ENCODE measurements at places on chromosomes 12 and 14. TPM values are rescaled to one million over a fixed set of nuclear protein-coding genes. Genes with fewer than 3 reads are reported as not detected.

The SYNE3 gene
- total RNA-seq: 0.63 TPM

The PIANP gene
- 0.42 TPM for total RNA-seq

The STYK1 gene
- total RNA-seq: 2.9 TPM

The MAP1LC3B2 gene
- total RNA-seq: 2.8 TPM

The LRRC10 gene
- not detected for total RNA-seq

The AMN1 gene
- total RNA-seq: 19.2 TPM

The POU6F1 gene
- 8.3 TPM for total RNA-seq

The NPAS3 gene
- total RNA-seq: 4.3 TPM

The GPRC5A gene
- total RNA-seq: not detected

The RDH12 gene
- 0.48 TPM for total RNA-seq

The TBX5 gene
- not detected for total RNA-seq

The IL31 gene
- total RNA-seq: not detected

The DPY19L2 gene
- total RNA-seq: 1.7 TPM

The VASH1 gene
- 4.8 TPM for total RNA-seq

The ATL1 gene
- total RNA-seq: 1.9 TPM

The MAGOHB gene
- total RNA-seq: 23.1 TPM

The ABHD12B gene
- total RNA-seq: 9.6 TPM

The FGFR1OP2 gene
- 39.9 TPM for total RNA-seq

The CD9 gene
- total RNA-seq: 274 TPM

The ANKRD52 gene
- total RNA-seq: 13.7 TPM

The SSPN gene
- 0.31 TPM for total RNA-seq

The MYBPC1 gene
- total RNA-seq: not detected

The ZDHHC22 gene
- 11.6 TPM for total RNA-seq

The FGD4 gene
- 24.0 TPM for total RNA-seq

The KLRK1 gene
- total RNA-seq: not detected

The PTPRO gene
- total RNA-seq: not detected

The OTOGL gene
- total RNA-seq: 0.31 TPM

The KLHL42 gene
- total RNA-seq: 15.6 TPM

The PDZRN4 gene
- total RNA-seq: 0.17 TPM

The PAX9 gene
- not detected for total RNA-seq

The PLA2G1B gene
- not detected for total RNA-seq

The PIK3C2G gene
- total RNA-seq: not detected

The NOXRED1 gene
- total RNA-seq: 0.07 TPM

The OASL gene
- not detected for total RNA-seq

The FAM181A gene
- not detected for total RNA-seq

The CNTN1 gene
- 2.9 TPM for total RNA-seq

The TAPBPL gene
- 1.0 TPM for total RNA-seq

The PZP gene
- not detected for total RNA-seq

The GPRC5D gene
- total RNA-seq: not detected

The LAG3 gene
- 2.0 TPM for total RNA-seq

The RD3L gene
- total RNA-seq: not detected

The IL22 gene
- total RNA-seq: not detected

The PTCSC3 gene
- not detected for total RNA-seq

The PAPLN gene
- 1.0 TPM for total RNA-seq

The CLEC4D gene
- 0.07 TPM for total RNA-seq

The INHBC gene
- not detected for total RNA-seq

The RASSF9 gene
- 0.87 TPM for total RNA-seq

The NANOG gene
- 147 TPM for total RNA-seq

The SPX gene
- total RNA-seq: not detected

The PRH2 gene
- not detected for total RNA-seq

The ACVR1B gene
- 14.9 TPM for total RNA-seq

The KRT5 gene
- not detected for total RNA-seq

Measured in H7 (cell line).